ENCODE measurements at places on chromosomes 2 and 18.
A peak's percentile ranks its signal among the peaks of the same experiment; 100 is the strongest.

GRCh38 chr2:234427081-234428061, 69.5 kb downstream of the ARL4C start:
- no peak for DNase-seq

- DNase-seq: no peak
These were observed 14.4 kb upstream of the TET3 start for GRCh38 chr2:73970141-73970803.

GRCh38 chr18:44229693-44230108, 451.0 kb upstream of the SETBP1 start:
- peak; percentile 74 for DNase-seq

DNA sequence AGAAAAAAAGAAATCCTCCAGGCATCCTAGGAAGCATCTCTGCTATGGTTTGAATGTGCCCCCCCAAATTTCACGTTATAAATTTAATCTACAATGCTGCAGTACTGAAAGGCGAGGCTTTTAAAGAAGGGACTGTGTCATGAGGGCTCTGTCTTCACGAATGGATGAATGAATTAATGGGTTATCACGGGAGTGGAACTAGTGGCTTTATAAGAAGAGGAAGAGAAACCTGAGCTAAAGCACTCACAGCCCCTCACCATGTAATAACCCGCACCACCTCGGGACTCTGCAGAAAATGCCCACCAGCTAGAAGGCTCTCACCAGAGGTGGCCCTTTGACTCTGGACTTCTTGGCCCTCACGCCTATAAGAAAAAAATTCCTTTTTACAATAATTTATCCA, 27.6 kb downstream of the RNU4ATAC start:
- DNase-seq: no peak

- DNase-seq: no peak
These were observed 452.5 kb upstream of the SALL3 start for GRCh38 chr18:78526923-78527711.

DNA sequence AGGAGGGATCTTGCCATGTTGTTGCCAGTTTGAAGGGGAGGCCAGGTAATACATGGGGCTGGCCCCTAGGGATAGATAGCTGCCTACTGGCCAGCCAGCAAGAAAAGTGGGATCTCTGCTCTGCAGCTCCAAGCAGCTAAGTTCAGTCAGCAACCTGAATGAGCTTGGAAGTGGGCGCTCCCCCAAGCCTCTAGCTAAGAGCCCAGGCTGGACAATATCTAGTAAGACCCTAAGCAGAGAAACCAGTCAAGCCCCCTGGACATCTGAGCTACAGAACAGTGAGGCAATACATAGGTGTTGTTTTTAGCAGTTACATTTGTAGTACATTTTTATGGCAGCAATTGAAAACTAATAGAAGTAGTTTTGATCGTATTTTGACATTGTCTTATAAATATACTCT, 409.8 kb upstream of the SMIM21 start:
- no peak for DNase-seq

- DNase-seq: no peak
These were observed 67.6 kb downstream of the FEZ2 start for GRCh38 chr2:36530178-36530982.

DNA sequence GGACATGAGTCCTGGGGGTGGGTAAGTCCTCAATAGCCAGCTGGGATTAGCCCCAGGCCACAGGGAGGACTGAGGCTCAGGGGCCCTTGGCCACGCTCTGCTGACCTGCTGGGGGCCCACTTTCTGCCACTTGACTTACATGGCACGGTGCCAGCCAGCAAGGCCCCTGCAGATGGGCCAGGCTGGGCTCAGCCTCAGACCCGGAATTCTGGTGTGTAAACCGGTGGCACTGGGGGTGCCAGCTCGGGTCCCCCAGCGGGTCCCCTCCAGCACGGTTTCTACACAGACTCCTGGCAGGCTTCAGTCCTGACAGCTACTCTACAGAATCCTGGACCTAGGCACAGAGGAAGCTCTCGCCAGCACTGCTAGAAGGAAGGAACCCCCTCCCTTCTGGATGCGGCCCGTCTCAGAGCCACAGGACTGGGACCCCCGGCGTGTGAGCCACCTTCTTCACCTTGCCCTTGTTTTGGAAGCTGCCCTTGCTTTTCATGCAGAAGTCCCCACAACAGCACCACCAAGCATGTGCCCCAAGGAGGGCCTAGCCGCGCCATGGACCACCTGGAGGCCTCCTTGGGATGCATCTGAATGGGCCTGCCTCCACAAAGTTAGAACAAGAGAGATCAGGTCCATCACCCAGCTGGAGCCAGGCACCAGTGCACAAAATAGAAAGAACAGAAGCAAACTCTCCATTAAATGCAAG, 8.0 kb downstream of the HDAC4 start:
- DNase-seq: no peak

DNA sequence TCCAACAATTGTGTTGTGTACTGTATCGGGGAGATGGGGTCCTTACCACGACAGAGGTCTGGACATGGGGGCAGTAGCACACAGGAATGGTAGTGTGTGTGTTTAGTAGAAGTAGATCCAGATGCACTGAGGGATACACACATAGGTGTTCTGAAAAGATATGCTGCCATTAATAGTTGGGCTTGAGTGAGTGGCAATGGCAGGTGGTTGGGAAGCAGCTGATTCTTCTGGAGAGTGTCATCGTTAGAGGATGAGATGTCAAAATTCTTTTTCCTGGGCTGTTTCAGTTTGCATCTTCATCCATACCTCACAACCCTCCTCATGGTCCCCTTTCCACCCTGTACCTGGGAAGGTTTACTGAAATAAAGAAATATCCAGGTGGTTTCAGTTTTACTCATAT, 66.6 kb downstream of the UGGT1 start:
- DNase-seq: no peak

DNA sequence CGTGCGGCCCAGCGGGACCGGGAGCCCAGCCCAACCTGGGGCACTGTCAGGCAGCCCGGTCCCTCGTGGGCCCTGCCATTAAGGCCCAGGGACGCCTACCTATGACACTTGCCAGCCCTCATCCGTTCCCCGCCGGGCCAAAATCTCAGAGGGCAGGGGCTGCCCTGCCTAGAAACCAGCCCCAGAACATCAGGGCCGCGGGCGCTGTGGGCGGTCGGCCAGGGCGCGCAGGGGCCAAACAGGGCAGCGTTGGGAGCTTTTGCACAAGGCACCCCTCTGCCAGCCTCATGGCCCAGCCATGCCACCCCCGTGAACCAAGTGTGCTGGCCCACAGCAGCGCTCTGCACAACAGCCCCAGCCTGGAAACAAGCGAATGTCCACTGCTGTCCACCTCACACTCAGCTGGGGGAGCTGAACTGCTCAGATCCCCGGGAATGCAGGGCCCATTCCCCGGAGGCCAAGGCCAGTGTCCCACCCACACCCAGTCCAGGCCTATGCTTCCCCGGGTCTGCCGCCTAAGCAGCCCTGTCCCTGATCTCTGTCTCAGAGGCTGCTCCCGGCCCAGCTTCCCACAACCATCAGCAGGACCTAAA, 3.5 kb upstream of the NEURL3 start:
- no peak for DNase-seq

GRCh38 chr2:110866466-110866865, 134.1 kb downstream of the ACOXL start:
- DNase-seq: no peak

- no peak for DNase-seq
These were observed 150.9 kb upstream of the REV1 start for GRCh38 chr2:99640635-99641151.

DNA sequence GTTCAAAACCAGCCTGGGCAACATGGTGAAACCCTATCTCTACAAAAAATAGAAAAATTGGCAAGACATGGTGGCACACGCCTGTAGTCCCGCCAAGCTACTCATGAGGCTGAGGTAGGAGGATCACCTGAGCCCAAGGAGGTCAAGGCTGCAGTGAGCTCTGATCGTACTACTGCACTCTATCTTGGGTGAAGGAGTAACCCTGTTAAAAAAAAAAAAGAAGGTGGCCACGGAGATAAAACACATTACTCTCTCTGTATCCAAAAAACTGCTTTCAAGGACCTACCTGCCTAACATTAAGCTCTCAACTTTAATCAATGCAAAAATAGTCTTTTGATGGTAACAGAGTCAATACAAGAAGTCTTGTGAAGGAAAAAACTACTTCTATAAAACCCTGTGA, 57.3 kb downstream of the BAZ2B start:
- DNase-seq: no peak

GRCh38 chr2:28134262-28134812, 243.8 kb downstream of the BABAM2 start:
- DNase-seq: no peak

DNA sequence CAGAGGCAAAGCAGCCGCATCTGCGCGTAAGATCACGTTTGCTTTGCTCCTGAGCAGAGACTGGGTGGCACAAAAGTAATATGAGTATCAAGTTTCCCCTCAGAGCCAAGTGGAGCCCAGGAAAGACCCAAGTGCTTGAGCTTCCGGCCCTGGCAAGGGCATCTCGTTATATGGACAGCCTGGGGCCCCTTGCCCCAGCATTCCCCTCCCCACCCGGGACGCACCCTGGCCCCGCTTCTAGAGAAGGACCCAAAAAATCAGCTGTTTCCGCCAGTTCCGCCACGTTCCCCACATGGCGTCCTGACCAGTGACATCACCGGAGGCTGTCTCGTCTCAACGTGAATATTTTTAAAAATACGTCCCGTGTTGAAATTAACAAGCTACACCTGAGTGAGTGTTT, 135.1 kb downstream of the NFATC1 start:
- DNase-seq: no peak

GRCh38 chr2:239550357-239550756, 149.5 kb upstream of the HDAC4 start:
- no peak for DNase-seq

DNA sequence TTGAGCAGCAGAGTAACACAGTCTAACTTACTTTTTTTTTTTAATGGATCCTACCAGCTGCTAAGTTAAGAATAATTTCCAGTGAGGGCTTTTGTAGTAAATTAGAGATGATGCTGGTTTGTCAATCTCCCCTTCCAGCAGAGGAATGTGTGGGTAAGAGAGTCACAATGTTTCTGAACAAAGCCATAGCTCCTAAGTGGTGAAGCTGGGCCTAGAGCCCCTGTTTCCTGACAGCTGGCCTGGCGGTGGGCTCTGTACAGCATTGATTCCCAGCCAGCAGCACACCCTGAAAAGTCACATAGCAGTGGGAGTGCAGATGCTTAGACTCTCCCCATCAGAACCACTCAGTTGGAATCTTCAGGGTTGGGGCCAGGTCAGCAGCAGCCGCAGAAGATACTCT, 24.4 kb downstream of the CAPG start:
- no peak for DNase-seq

DNA sequence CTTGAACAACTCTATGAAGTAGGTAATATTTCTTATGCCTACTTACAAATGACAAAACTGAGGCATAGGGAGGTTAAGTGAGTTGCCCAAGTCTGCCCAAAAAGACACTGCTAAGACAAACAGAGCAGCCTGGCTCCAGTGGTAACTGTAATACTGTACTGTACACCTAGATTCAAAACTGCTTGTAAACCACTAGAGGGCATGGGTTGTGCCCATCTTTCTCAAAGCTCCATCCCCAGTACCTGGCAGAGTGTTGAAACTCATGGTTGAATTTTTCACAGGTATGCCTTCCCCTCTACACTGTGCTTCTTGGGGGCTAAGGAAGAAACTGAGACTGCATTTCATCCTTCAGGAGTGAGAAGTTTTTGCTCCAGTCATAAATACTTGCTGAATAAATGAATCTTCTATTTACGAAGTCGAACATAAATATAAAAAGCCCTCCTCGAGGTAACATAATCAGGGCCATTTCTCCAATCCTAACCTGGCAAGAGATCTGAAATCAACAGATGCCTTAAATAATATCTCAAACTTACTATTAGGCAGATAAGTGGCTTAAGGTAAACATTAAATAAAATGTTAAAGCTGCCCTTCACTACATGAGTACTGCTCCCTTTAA, 2.0 kb downstream of the PPP4R1 start:
- peak; percentile 69 for DNase-seq

- DNase-seq: no peak
These were observed 133.8 kb upstream of the REV1 start for GRCh38 chr2:99623613-99624012.

DNA sequence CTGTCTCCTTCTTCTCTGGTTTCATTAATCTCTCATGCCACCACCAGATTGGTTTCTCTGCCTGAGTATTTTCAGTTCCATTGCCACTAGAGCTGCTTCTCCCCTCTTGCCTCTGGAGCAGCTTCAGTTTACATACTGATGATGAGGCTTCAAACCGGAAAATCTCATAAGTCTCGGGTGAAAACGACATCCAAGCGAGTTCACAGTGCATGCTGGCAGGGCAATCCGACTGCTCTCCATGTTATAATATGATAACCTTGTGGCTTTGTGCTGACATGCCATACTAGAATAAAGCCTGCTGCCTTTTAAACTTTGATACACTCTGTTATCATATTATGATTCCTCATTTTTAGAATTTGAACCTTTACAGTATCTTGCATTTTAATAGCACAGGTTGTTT, 153.5 kb downstream of the PRPF40A start:
- no peak for DNase-seq

GRCh38 chr2:105919826-105920225, 175.1 kb downstream of the NCK2 start:
- no peak for DNase-seq

GRCh38 chr2:12534646-12535263, 182.0 kb upstream of the TRIB2 start:
- no peak for DNase-seq

GRCh38 chr2:96431319-96431718, 73.8 kb downstream of the NEURL3 start:
- DNase-seq: no peak

DNA sequence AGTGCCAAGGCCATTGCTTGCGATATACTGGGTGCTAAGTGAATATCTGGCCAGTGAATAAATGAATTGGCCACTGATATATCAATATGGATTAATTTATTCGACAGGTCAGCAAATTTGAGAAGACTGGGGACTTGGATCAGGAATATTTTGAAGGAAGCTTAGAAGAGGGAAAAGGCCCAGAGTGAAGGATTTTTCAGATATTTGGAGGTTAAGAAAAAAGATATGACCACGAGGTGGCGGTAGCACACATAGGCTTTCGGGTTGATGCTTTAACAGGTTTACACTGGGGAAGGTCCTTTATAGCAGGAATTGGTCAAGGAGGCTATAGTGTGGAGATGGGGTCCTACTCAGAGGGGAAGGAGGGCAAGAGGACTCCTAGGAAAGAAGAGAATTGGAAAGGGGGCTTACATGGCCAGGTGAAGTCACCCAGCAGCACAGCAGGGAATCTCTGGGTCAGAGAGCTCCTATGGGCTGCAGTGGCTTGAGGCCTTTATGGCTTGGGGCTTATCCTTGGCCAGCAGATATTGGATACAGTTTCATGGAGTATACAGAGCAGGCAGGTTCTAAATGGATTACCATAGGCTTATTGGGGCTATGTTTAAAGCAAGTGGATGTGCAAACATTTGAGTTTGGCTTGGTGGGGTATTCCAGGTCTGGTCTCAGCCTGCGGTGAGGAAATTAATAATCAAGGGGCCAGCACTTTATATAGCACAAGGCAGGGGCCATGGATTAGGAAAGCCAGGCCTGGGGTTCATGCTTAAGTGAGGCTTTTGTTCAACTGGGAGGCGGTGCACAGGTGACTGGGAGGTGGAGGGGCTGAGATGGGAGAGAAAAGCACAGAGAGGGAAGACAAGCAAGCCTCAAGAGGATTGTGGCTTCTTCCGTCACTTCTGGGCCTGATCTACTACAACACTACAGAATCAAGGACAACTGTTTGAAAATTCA, 9.7 kb downstream of the IL1RN start:
- DNase-seq: peak; percentile 10

- DNase-seq: peak; percentile 57
These were observed 57.8 kb upstream of the KIF5C start for GRCh38 chr2:148817210-148817708.

GRCh38 chr2:54271843-54272627, 16.0 kb upstream of the TSPYL6 start:
- no peak for DNase-seq

Measured in cerebellum (tissue), 4 donors.